ENCODE measurements at places on chromosomes 16 and 17.

DNA sequence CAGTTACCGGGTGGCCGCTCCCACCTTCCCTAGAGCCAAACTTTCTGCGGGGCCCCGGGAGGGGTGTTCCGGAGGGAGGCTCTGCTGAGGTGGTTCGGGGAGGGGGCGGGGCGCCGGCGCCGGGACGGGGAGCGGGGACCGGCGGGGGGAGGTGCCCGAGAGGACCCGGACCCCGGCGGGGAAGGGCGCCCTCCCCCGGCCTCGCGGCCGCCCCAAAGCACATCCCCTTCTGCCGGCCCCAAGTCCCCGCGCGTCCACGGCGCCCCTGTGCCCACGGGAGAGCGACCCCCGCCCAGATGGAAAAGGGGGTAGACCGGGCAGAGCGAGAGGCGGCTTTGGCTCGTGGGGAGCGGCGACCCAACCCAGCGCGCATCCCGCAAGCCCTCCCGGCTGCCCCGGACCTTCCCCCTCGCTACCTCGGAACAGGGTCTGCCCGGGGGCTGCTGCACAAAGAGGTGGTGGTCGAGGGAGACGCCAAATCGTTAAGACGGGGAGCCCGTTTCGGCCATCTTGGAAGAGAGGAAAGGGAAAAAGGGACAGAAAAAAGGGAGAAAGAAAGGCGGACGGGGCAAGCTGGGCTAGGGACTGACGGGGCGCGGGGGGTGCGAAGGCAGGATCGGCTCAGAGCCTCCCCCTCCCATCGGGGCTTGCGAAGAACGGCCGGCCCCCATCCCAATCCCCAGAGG lies 530 bp downstream of the PCGF2 start:
- peak; percentile 50 for DNase-seq

GRCh38 chr17:68580236-68580770 lies 20.9 kb downstream of the FAM20A start:
- no peak for DNase-seq

DNA sequence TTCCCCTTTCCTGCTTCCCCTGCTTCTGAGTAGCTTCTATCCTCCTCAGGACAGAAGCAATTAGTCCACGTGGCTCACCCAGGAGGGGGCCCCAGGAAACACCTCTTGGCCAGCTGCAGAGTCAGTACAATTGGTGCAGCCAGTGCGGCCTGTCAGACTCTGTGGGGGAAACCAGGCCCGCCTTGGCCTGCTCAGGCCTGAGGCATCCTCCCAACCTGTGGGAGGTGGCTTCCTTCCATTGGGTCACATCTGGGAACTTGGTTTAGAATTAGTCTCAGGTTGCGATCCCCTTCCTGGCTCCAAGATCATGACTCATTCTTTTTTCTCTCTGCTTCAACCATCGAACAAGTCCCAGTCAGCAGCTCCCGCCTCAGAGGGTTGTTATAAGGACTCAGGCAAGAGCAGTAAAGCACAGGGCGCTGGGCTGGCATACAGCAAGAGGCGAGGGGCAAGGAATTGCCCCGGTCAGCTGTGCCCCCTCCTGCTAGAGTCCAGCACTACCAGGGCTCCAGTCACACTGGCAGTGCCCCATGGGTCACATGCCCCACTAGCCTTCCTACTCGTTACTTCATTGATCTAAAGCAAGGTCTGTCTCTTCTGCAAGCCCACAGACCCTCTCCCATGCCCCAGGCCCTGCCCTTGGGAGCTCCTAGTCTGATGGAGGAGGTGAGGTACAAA lies 8.1 kb upstream of the EPX start:
- DNase-seq, result peak; percentile 50

- no peak for DNase-seq
Measured at GRCh38 chr16:88526008-88526905, 43.9 kb upstream of the ZC3H18 start.

DNA sequence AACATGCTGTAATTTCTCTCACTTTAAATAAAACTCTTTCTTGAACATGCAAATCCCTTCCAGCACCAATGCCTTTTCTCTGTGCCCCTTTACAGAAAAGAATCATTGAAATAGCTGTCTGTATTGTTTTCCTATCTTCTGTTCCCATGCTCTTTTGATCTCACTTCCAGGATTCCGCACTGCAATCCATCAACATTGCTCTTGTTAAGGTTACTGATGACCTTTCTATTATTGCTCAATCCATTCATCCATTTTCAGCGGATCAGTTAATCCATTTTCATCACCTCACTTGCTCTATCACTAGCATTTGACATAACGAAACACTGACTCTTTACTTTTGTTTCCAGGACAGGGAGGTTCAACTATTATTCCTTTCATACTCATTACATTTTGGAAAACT lies 130.5 kb downstream of the ABCA8 start:
- DNase-seq, result no peak

GRCh38 chr17:82212331-82213250 lies at the start of gene CCDC57:
CCDC57 (minus strand) TSS chr17:82212842; CDS start chr17:82201944, 10,898 bp downstream.
- peak; percentile 94 for DNase-seq

Data from SJCRH30 (cell line).